Tibial nerve (tissue), 4 donors: ENCODE measurements at places on chromosomes 13 and 19. TPM values are rescaled to one million over a fixed set of nuclear protein-coding genes. Genes with fewer than 3 reads are reported as not detected.

Gene CILP2
- 0.20 TPM for total RNA-seq

Gene B3GNT3
- total RNA-seq, result 0.44 TPM

Gene KLHL26
- total RNA-seq, result 14.6 TPM

GRCh38 chr13:111323549-111323948 is 3.1 kb downstream of the TEX29 start:
- no peak for DNase-seq
- H3K36me3 ChIP-seq, result no peaks in the 10 kb centered on the region
- no peaks in the 10 kb centered on the region for H3K4me1 ChIP-seq
- no peak overlapping the region for H3K27ac ChIP-seq

DNA sequence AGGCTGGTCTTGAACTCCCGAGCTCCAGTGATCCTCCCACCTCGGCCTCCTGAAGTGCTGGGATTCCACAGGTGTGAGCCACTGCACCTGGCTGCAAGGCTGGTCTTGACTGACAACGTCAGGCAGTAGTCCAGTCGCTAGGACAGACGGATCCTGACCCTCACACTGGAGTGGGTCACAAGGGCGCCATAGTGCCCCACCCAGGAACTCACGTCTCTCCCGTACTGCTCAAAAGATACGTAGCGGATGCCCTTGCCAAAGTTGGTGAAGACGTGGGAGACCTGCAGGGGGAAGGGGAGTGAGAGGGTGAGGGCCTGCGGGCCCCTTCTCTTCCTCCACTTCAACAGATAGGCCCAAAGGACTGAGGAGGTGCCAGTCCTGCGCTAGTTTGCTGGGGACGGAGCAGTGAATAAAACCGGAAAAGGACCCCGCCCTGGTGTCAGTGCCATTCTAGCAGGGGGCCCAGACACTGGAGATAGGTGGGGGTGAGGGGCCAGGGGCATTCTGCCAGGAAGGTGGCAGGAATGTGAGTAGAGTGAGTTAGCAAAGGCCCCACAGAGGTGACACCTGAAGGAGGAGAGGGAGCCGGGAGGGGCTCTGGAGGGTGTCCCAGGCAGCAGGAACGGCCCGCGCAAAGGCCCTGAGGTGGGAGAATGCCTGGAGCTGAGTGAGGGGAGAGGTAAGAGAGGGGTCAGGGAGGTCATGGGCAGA is 11.9 kb downstream of the MRPS12 start:
- no peak overlapping the region for H3K4me3 ChIP-seq
- no peaks in the 10 kb centered on the region for H3K4me1 ChIP-seq
- no peaks in the 10 kb centered on the region for H3K27me3 ChIP-seq
- H3K27ac ChIP-seq, result no peak overlapping the region
- no peak for DNase-seq
- H3K36me3 ChIP-seq, result no peaks in the 10 kb centered on the region

GRCh38 chr13:99911965-99912566 is 59.5 kb downstream of the ZIC5 start:
- H3K4me3 ChIP-seq, result no peak overlapping the region
- H3K4me1 ChIP-seq, result no peaks in the 10 kb centered on the region
- no peak overlapping the region for H3K27ac ChIP-seq
- no peaks in the 10 kb centered on the region for H3K27me3 ChIP-seq

DNA sequence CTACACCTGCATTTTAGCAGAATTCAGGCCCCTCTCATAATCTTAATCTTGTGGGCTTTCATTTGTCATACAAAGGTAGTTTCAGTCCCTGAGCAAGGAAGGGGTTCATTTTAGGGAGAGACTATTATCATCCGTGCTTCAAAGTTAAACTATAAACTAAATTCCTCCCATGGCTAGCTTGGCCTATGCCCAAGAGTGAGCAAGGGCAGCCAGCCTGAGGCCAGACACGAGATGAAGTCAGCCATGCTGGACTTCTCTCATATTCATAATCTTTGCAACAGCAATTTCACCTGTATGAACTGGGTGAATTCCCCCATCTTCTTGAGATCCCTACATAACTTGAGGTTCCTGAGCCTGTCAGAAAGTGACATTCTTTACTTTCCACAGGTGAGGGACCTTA is 13.0 kb downstream of the ERICH4 start:
- no peak overlapping the region for H3K4me3 ChIP-seq
- DNase-seq, result no peak
- H3K27me3 ChIP-seq, result no peaks in the 10 kb centered on the region
- H3K36me3 ChIP-seq, result no peaks in the 10 kb centered on the region
- no peaks in the 10 kb centered on the region for H3K4me1 ChIP-seq

DNA sequence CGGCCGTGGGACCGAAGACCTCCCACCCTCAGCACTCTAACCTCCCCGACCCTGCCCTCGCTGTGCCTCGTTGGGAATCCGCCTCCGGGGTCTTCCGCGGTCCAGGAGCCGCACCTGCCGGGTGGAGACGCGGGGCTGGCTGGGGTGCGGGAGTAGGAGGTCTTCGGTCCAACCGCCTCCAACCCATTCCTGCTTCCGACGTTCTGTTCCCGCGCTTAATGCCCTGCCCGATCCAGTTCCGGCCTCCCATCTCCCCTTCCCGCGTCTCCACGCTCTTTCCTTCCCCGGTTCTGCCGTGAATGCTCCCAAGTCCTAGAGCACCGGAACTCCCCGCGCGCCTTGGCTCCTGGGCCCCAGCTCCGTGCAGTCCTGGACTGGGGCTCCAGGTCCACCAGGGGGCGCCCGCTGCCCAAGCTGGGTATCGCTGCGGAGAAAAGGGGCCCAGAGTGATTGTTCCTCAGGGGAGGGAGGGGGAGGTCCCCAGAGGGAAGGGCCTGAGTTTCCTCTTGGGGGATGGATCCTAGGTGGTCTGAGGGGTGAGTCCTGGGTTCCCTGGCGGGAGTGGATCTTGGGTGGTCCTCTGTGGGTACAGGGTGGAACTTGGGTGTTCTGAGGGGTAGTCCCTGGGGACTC is 14.1 kb upstream of the TNFSF9 start:
- no peaks in the 10 kb centered on the region for H3K36me3 ChIP-seq
- H3K4me1 ChIP-seq, result no peaks in the 10 kb centered on the region
- DNase-seq, result peak; percentile 74
- peak overlapping the region; percentile 70 for H3K4me3 ChIP-seq
- H3K27ac ChIP-seq, result peak overlapping the region; percentile 70

DNA sequence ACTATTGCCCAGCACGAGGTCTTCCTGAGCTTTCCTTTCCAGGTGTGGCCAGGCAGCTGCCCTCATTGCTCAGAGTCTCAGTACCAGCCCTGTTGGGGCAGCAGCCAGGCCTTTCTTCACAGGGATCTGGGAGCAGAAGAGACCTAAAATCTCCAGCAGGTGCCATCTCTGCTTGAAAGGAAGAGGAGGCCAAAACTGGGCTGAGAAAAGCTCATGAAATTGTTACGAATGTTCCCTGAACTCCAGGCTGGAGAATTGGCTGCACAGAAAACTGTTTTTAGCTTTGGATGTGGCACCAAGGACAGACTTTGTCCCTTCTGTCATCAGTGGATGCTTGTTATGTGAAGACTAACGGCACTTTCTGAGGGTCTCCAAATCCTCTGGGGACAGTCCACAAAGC is 8.7 kb upstream of the PEPD start:
- no peaks in the 10 kb centered on the region for H3K4me1 ChIP-seq
- DNase-seq, result no peak
- H3K27me3 ChIP-seq, result peaks cover 34% of the 10 kb centered on the region

GRCh38 chr19:52665529-52665928 is 27.4 kb upstream of the ZNF83 start:
- no peaks in the 10 kb centered on the region for H3K4me1 ChIP-seq
- no peaks in the 10 kb centered on the region for H3K27me3 ChIP-seq
- H3K4me3 ChIP-seq, result no peak overlapping the region
- no peak overlapping the region for H3K27ac ChIP-seq
- H3K36me3 ChIP-seq, result peaks cover 61% of the 10 kb centered on the region

Gene PLIN4
- total RNA-seq, result 156 TPM

Gene SPRY2
- total RNA-seq, result 85.8 TPM

DNA sequence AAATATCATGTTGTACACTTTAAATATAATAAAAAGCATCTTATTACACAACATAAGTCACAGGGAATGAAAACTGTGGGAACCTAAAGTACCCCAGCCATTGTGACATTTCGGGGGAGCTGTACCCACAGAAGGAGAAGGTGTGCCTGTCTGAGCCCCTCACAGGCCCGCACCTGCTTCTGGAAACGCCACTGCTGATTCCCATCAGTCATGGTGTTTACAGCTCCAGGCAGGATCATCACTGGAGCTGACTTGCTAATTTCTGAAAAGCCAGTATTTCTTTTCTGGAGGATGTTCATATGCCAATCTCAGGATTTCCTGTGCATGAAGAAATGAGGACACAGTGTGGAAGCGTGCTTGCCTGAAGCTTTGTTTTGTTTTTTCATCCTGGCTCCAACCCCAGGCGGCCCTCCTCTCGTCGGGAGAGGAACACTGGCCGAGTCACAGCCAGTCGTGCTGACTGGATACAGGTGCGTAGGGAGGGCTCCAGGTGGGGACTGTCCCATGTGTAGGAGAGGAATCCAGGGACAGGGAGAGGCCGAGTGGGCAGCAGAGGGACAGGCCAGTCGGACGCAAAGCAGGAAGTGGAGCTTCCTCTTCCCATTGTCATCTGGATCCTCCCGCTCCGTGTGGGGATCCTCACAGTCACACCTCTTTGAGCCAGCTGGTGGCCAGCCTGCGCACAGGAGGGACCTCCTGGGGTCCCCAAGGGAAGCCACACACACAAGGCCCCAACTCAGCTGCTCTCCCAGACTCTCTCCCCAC is 4.2 kb upstream of the ATP12A start:
- no peak overlapping the region for H3K27ac ChIP-seq
- H3K36me3 ChIP-seq, result no peaks in the 10 kb centered on the region
- no peak for DNase-seq
- peaks cover 39% of the 10 kb centered on the region for H3K27me3 ChIP-seq

DNA sequence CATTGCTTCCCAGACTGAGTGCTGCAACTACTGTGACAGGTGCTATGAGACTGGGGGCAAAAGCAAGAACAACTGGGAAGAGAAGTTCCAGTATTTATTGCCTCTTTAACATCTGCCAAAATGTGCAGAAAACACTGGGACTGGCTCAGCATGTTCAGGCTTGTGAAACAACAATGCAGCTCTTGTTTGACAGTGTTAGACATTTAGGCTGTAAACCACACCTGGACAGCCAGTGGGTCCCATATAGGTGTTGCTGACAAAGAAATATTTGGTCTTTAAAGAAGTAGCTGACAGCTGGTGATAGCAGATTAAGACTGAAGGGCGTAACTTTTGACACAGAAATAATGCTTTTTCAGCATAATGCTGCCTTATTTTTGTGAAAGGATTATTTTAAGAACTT is 88.1 kb downstream of the STOML3 start:
- no peak overlapping the region for H3K4me3 ChIP-seq
- H3K27me3 ChIP-seq, result no peaks in the 10 kb centered on the region
- H3K36me3 ChIP-seq, result no peaks in the 10 kb centered on the region
- no peak overlapping the region for H3K27ac ChIP-seq
- H3K4me1 ChIP-seq, result no peaks in the 10 kb centered on the region
- DNase-seq, result no peak

Gene VASP
- total RNA-seq, result 67.3 TPM

Gene ANKLE1
- 0.63 TPM for total RNA-seq

Gene SLC1A6
- not detected for total RNA-seq

GRCh38 chr13:27708325-27708724 is 84.0 kb upstream of the GSX1 start:
- no peak overlapping the region for H3K4me3 ChIP-seq
- no peaks in the 10 kb centered on the region for H3K27me3 ChIP-seq
- no peaks in the 10 kb centered on the region for H3K36me3 ChIP-seq

DNA sequence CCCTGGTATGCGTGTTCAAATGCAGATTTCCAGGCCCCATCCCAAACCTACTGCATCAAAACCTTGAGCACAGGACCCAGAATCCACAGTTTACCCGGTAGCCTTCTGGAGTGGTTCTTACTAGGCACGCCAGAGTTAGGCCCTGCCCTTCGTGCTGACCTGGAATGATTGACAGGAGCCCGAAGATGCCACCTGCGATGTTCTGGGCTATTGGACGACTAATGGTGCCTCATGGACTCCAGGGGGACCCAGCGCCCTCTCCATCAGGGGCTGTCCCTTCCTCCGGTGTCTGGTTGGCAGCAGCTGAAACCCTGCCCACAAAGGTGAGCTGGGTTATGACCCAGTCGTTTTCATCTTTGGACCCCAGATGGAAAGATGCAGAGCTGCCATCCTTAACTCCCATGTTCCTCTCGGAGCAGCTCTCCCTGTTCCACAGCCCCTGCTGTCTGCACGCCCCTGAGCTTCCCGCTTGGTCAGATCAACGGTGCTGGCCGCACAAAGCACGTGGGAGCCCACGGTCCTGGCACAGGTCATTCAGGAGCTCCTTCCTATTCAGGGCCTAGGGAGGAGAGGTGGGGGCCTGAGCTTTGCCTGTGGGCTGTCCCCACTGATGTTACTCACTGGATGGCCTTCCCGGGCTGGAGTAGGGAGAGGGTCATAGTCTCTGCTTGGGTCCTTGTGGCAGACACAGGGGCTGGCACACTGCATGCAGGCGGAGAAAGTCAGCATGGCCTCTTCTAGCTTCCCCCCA is 65.8 kb downstream of the GPR12 start:
- no peaks in the 10 kb centered on the region for H3K4me1 ChIP-seq
- H3K27ac ChIP-seq, result no peak overlapping the region
- no peaks in the 10 kb centered on the region for H3K27me3 ChIP-seq
- no peaks in the 10 kb centered on the region for H3K36me3 ChIP-seq

DNA sequence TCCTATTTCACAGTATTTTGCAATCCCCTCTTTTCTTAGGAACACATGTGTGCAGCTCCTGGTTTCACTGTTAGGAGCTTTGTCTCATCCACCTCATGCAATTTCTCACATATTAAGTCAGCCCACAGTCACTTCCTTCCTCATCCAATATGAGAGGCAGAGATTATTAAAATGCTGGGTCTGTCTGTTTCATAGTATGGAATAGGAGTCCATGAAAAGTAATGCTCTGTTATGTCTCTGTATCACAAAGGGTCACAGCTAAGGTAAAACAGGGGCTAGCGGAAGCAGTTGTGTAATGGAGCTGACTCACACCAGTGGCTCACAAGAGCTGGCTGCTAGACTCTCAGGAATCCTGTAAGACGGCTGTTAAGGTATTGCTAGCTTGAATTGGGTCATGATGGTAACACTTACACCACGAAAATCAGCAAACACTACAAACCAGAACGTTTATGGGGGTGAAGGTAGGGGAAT is 216.5 kb downstream of the EFNB2 start:
- H3K4me1 ChIP-seq, result no peaks in the 10 kb centered on the region
- no peak overlapping the region for H3K4me3 ChIP-seq
- H3K27me3 ChIP-seq, result no peaks in the 10 kb centered on the region
- no peak for DNase-seq
- no peaks in the 10 kb centered on the region for H3K36me3 ChIP-seq

DNA sequence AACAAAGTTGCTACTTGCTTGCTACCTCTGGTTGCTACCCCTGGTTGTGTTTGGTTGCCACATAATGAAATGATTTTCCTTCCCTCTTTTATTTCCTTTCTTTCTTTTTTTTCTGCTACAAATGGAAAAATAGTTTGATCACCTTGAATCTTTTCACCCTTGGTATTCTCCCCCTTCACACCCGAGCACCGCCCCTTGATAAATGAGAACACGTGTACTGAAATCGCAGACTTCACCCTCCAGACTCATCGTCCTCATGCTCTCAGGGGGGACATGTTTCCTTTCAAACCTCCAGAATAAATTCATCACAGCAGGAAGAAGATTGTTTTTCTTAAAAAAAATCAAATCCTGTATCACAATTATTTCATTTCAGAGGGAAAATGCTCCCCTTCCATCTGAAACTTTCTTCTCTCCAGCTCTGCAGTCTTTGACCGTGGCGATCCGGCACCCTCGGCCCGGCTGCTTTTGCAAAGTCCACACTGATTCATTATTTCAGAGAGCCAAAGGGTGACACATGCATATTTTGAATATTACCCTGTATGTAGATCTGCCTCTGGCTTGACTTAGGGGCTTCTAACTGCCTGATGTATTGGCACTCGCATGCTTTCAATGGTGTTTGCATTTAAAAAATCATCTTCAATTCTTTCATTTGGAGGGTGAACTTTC is 222.6 kb upstream of the MAB21L1 start:
- H3K36me3 ChIP-seq, result no peaks in the 10 kb centered on the region
- H3K4me3 ChIP-seq, result no peak overlapping the region
- no peak for DNase-seq
- no peaks in the 10 kb centered on the region for H3K27me3 ChIP-seq
